ENCODE measurements at places on chromosomes 13 and 19. TPM values are rescaled to one million over a fixed set of nuclear protein-coding genes. Genes with fewer than 3 reads are reported as not detected.
A peak's percentile ranks its signal among the peaks of the same experiment; 100 is the strongest.

GRCh38 chr19:40377876-40378385 is 12.1 kb downstream of the HIPK4 start:
- no peak for DNase-seq
- H3K4me1 ChIP-seq = peaks cover 3% of the 10 kb centered on the region
- H3K27me3 ChIP-seq = no peaks in the 10 kb centered on the region
- H3K4me3 ChIP-seq = no peak overlapping the region

The MBD3L3 gene
- total RNA-seq = not detected

GRCh38 chr19:29843180-29844051 is 31.6 kb downstream of the CCNE1 start:
- peaks cover 11% of the 10 kb centered on the region for H3K4me1 ChIP-seq
- no peaks in the 10 kb centered on the region for H3K36me3 ChIP-seq
- peak overlapping the region; percentile 73 for H3K4me3 ChIP-seq
- peaks cover 9% of the 10 kb centered on the region for H3K27me3 ChIP-seq
- no peak overlapping the region for H3K27ac ChIP-seq
- no peak for DNase-seq

- H3K4me3 ChIP-seq = peak overlapping the region; percentile 49
- DNase-seq = peak; percentile 71
- peak overlapping the region; percentile 99 for H3K27ac ChIP-seq
- H3K4me1 ChIP-seq = peaks cover 71% of the 10 kb centered on the region
These were observed 44.3 kb downstream of the BBC3 start for GRCh38 chr19:47186446-47187334.

DNA sequence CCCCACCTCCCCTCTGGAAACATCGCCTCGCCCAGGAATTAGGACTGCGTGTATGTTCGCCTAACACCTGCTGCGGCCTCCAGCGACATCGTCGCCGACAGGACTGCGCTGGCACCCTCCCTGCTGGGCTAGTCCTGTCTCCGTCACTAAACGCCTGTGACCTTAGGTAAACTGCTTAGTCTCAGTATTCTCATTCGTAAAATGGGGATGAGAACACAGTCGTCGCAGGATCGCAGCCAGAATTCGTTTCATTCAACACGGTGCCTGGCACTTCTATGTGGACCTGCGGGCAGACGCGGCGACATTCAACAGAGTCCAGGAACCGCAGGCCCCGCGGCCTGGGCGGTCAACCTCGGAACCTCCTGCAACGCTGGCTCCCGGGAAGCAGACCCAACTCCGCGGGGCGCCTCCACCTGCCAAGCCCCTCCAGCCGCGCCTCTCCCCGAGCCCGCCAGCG is 485 bp downstream of the CRYL1 start:
- peak overlapping the region; percentile 83 for H3K4me3 ChIP-seq
- no peaks in the 10 kb centered on the region for H3K36me3 ChIP-seq
- H3K27ac ChIP-seq = peak overlapping the region; percentile 62

GRCh38 chr19:17414097-17414496 is 5.8 kb upstream of the MVB12A start:
- H3K4me3 ChIP-seq = no peak overlapping the region
- no peak overlapping the region for H3K27ac ChIP-seq
- peaks cover 12% of the 10 kb centered on the region for H3K4me1 ChIP-seq
- DNase-seq = no peak
- no peaks in the 10 kb centered on the region for H3K27me3 ChIP-seq
- H3K36me3 ChIP-seq = peaks cover 44% of the 10 kb centered on the region

The B3GNT8 gene
- total RNA-seq = 0.96 TPM

DNA sequence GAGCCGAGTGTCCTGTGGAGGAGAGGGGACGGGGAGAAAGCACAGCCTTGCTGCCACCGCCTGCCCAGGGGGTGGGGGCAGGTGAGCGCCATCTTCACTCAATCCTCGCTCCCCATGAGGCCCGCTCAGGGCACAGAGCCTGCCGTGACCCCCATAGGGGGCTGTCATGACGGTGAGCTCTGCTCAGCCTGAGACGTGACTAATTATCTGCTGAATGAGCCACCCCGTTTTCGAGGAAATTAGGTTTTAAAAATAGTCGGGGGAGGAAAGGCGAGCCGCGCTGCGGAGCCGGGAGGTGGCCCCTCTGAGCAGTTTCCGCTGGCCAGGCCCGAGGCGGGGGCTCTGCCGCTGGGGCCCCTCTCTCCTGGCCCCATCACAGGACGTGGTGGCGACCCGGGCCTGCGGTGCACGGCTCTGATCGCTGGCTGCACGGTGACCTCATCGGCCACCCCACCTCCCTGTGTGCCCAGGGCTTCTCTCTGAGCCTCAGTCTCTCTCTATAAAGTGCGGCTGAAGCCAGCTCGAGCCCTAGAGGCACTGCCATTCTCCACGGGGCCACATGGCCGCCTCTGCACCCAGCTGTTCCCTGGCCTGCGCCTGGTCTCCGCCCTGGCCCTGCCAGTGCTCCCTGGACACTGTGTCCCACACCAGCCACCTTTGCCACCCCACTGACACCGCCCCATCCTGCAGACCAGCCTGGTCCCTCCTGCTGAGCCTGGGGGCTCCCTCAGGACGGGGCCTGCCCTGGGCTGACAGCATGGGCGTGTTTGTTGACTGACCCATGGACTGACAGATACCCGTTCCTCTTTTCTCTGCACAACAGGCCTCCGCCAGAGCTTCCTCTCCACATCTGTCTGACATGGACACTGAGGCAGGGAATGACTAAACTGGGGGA is 28.3 kb downstream of the PIP5K1C start:
- no peaks in the 10 kb centered on the region for H3K36me3 ChIP-seq
- no peak overlapping the region for H3K4me3 ChIP-seq
- peaks cover 6% of the 10 kb centered on the region for H3K4me1 ChIP-seq
- H3K27ac ChIP-seq = peak overlapping the region; percentile 60

DNA sequence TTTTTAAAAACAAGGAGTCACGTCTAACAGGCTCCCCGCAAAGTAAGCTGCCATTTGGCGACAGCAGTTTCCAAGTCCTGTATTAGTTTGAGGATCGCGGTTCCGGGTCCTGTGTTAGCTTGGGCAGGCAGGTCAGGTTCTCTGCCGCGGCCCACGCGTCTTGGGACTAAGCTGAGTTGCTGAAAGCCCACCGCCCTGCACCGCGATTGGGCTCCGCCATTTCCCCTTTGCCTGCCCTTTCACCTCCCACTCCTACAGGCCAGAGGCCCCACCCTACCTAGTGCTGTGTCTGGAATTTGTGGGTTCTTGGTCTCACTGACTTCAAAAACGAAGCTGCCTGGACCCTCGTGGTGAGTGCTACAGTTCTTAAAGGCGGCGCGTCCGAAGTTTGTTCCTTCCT is 6.8 kb downstream of the PARP4 start:
- peaks cover 13% of the 10 kb centered on the region for H3K4me1 ChIP-seq
- H3K4me3 ChIP-seq = no peak overlapping the region
- no peaks in the 10 kb centered on the region for H3K27me3 ChIP-seq
- no peak for DNase-seq

- no peak for DNase-seq
- peaks cover 4% of the 10 kb centered on the region for H3K4me1 ChIP-seq
- H3K36me3 ChIP-seq = no peaks in the 10 kb centered on the region
- no peak overlapping the region for H3K4me3 ChIP-seq
- H3K27me3 ChIP-seq = no peaks in the 10 kb centered on the region
- no peak overlapping the region for H3K27ac ChIP-seq
These were observed 151.3 kb downstream of the LMO7 start for GRCh38 chr13:75787249-75787928.

The USF2 gene
- total RNA-seq = 135 TPM

DNA sequence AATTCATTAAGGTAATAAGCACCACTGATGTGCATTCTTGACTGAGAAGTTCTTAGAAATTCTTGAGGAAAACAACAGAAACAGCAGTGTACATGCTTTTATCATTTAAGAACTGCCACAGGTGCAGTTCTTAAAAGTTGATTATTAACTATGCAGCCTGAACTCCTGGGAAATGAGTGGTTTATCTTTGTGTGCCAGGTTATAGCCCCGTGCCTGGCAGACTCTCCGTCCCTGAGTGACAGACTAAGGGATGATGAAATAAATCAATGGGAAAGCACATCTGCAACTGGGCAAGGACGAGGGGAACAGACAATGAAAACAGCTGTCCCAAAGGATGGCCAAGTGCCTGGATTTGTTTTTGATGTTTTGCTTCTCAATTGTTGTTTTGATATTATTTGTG is 84.4 kb upstream of the SPATA13 start:
- H3K4me3 ChIP-seq = no peak overlapping the region
- peaks cover 3% of the 10 kb centered on the region for H3K27me3 ChIP-seq
- DNase-seq = no peak
- H3K27ac ChIP-seq = no peak overlapping the region
- H3K36me3 ChIP-seq = no peaks in the 10 kb centered on the region
